ENCODE measurements at places on chromosomes 5 and 9. TPM values are rescaled to one million over a fixed set of nuclear protein-coding genes. Genes with fewer than 3 reads are reported as not detected.

TLX3 gene
- not detected for total RNA-seq

SLC12A7 gene
- 123 TPM for total RNA-seq

ADAMTS12 gene
- total RNA-seq = 1.2 TPM

SPAG8 gene
- total RNA-seq = not detected

MYORG gene
- 86.3 TPM for total RNA-seq

ENTR1 gene
- 50.1 TPM for total RNA-seq

IFNA21 gene
- not detected for total RNA-seq

SEMA6A gene
- 113 TPM for total RNA-seq

HTR4 gene
- 46.6 TPM for total RNA-seq

GPX8 gene
- 1.0 TPM for total RNA-seq

FGF10 gene
- total RNA-seq = 5.0 TPM

DNA sequence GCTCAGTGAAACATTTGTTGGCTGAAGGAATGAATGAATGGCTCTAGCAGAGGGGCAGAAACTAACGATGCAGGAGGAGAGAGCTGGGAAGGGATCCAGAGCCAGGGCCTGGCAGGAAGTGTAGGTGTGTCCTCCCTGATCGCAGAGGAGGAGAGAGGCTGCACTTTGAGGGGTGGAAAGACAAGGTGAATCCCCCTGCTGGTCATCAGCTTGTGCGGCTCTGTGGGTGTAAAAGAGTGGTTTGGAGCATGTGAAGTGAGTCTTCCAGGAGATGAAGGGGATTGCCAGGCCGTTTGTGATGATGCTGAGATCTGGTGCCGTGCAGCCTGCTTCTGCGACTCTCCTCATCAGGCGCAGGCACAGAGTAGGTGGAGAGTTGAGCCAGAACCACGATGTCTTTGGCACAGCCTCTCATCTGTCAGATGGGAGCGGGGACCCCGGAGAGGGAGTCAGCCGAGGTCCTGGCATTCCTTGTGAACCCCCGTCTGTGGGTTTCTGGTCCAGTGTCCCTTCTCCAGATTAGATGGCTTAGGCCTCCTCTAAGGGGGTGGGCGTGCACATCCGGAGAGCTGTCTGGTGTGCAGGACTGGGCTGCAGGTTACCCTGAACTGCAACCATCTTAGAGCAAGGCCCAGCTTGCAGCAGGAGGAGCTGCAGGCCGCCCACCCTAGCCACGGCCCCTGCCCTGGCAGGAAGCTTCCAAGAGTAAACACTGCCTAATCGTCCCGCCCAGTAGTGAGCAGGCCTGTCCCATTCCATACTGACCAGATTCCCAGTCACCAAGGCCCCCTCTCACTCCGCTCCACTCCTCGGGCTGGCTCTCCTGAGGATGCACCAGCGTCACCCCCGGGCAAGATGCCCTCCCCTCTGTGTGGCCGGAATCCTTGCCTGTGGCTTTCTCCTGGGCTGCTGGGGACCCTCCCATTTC is at the start of gene ADAMTS13:
TSS of gene ADAMTS13 (plus strand) at position 753 of the 928 bp plus-strand sequence. CDS start at position 830, 77 bp downstream.
- no peak for DNase-seq
- no peaks in the 10 kb centered on the region for H3K27me3 ChIP-seq
- H3K27ac ChIP-seq = no peak within 1 kb of the TSS
- H3K4me1 ChIP-seq = peaks cover 14% of the 10 kb centered on the region
- H3K4me3 ChIP-seq = no peak within 1 kb of the TSS

- no peaks in the 10 kb centered on the region for H3K36me3 ChIP-seq
- no peak overlapping the region for H3K4me3 ChIP-seq
- H3K27ac ChIP-seq = no peak overlapping the region
- no peaks in the 10 kb centered on the region for H3K27me3 ChIP-seq
- no peaks in the 10 kb centered on the region for H3K4me1 ChIP-seq
These were observed 287.9 kb downstream of the AGTPBP1 start for GRCh38 chr9:85453850-85454249.

DNA sequence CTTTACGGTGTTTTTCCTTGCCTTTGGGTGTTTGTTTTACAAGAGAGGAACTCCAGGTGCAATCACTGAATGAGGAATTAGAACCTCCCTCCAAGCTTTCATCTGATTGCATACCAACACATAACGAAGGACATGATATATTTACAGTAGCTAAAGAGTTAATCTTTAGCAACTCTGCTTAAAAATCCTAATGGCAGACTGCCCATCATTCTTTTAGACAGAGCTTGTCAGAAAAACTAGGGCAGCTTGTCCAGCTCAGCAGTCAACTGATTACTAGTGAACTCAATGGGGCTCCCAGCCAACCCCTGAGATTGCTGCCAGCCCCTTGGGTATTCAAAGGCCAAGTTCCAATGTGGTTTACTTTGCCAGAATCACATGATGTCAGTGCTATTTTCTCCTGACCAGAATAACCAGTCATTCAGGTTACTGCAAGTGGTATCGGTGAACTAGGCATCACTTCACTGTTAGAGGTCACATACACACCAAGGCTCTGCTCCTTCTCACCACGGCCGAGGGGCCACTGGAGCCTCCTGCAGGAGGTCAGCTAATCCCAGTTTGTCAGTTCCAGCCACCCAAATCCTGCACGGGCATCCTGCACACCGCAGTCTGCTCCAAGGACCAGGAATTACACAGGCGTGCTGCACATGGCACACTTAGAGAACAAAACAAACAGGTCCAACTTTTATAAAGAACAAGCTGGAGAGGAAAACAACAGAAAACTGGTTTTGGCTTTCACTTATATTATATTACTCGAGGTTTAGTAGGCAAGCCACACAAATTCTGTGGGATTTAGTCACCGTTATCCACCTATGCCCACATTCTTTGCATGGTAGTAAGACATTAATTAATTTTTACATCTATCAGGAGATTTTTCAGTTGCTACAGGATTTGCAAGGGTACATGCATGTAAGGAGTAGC is 62.5 kb downstream of the NFIB start:
- no peak overlapping the region for H3K4me3 ChIP-seq
- peak; percentile 66 for DNase-seq
- no peaks in the 10 kb centered on the region for H3K36me3 ChIP-seq
- H3K27ac ChIP-seq = peak overlapping the region; percentile 26
- H3K4me1 ChIP-seq = no peaks in the 10 kb centered on the region

GRCh38 chr9:8188723-8189407 is 389.3 kb upstream of the DMAC1 start:
- H3K4me3 ChIP-seq = no peak overlapping the region
- H3K4me1 ChIP-seq = no peaks in the 10 kb centered on the region
- no peak overlapping the region for H3K27ac ChIP-seq
- H3K27me3 ChIP-seq = no peaks in the 10 kb centered on the region

DNA sequence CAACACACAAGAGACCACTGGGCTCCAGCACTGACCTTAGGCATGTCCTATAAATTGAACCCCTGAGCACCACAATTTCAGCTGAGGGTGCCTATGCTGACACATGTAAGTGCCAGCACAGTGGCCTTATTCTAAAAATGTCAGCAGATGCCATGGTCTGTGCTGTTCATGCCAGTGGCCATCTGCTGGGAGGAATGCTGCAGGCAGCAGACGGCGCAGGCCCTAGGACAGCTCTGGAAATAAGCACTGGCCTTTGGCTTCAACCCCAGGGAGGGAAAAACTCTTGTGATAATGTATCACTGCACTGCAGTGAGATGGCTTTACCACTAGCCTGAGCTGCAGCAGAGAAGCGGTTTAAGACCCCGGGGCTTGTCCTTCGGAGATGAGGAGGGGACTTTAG is 98.5 kb downstream of the SYK start:
- H3K27ac ChIP-seq = no peak overlapping the region
- no peaks in the 10 kb centered on the region for H3K4me1 ChIP-seq
- no peak overlapping the region for H3K4me3 ChIP-seq
- H3K36me3 ChIP-seq = no peaks in the 10 kb centered on the region

GRCh38 chr5:54227109-54227508 is 83.3 kb downstream of the ARL15 start:
- H3K36me3 ChIP-seq = no peaks in the 10 kb centered on the region
- no peak for DNase-seq
- H3K4me1 ChIP-seq = no peaks in the 10 kb centered on the region
- H3K27ac ChIP-seq = no peak overlapping the region
- no peak overlapping the region for H3K4me3 ChIP-seq

DNA sequence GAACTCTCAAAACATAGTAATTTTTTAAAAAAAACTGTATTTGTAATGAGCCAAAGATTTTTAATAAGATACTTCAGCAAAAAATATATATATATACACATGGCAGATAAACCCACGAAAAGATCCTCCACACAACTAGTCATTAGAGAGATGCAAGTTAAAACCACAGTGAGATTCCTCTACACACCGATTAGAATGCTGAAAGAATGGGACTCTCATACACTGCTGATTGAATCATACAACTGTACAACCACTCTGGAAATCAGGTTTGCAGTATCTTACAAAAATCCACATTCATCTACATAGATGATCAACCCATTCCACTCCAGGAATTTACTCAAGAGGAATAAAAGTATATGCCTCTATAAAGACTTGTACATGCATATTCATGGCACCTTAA is 43.7 kb downstream of the RASEF start:
- H3K36me3 ChIP-seq = no peaks in the 10 kb centered on the region
- DNase-seq = no peak
- no peak overlapping the region for H3K4me3 ChIP-seq
- H3K27ac ChIP-seq = no peak overlapping the region
- no peaks in the 10 kb centered on the region for H3K27me3 ChIP-seq

- no peak overlapping the region for H3K27ac ChIP-seq
- DNase-seq = no peak
- H3K27me3 ChIP-seq = no peaks in the 10 kb centered on the region
These were observed 125.2 kb downstream of the RAPGEF6 start for GRCh38 chr5:131509801-131510200.

DNA sequence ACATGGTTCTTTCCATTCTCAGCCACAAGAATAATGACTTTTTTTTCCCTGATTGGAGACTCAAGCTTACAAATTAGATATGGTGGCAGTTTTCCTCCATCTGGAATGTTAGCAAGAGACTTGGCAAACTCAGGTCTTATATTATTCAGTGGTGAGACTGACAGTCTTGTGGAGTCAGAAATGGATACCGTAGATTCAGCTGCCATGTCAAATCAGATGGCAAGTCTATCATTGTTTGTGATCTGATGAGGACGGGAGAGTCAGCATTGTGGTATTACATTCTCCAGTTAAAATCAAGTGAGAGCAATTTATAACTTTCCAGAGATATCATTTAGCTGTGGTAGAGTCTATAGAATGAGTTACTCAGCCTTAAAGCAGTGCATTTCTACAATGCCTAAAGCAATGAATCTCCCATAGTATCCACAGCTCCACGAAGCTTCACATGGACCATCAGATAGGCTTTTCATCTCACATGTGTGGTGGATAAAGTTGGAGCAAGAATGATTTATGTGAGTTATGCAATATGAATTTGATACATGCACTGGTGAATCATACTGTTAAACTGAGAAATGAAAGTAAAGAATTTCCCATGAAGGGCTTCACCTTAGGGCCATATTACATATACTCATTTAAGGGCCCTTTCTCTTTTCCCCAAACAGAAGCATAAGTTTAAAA is 430.6 kb downstream of the ZNF608 start:
- no peak for DNase-seq
- no peaks in the 10 kb centered on the region for H3K4me1 ChIP-seq
- H3K27ac ChIP-seq = no peak overlapping the region
- no peak overlapping the region for H3K4me3 ChIP-seq

DNA sequence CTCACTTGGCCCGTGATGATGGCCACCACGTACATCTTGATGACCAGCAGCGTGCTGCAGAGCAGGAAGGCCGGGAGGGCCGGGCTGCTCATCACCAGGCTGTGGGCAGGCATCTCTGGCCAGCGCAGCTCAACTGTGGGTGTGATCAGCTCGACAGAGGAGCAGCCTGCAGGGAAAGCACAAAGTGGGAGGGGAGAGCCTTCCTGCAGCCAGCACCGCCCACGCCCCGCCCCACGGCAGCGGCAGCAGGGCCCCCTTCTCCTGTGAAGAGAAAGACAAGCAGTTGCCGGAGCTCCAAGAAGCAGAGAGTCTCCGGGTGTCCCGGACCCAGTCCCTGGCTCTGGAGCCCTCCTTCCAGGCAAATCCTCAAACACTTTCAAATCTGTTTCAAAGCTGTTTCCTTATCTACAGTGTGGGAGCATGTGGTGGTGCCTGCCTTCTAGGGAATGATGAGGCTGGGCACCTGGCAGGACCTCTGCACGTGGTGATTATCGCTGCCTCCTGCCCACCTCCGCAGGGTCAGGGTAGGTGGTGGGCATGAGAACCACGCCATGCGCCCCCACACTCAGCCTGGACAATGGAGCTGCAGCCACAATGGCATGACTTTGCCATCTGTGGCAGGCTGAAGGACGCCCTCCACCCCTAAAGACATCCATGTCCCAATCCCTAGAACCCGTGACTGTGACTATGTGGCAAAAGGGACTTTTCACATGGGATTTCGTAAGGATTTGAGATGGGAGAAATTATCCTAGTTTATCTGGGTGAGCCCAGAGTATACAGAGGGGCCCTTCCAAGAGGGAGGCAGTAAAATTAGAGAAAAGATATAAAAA is at the start of gene PTGES:
TSS of gene PTGES (minus strand) at position 143 of the 830 bp plus-strand sequence. CDS start at position 113, 30 bp downstream.
- H3K4me1 ChIP-seq = no peaks in the 10 kb centered on the region
- peak within 1 kb of the TSS; percentile 53 for H3K27ac ChIP-seq
- H3K4me3 ChIP-seq = peak within 1 kb of the TSS; percentile 43

- no peaks in the 10 kb centered on the region for H3K27me3 ChIP-seq
- no peak overlapping the region for H3K27ac ChIP-seq
- H3K4me1 ChIP-seq = no peaks in the 10 kb centered on the region
- no peak for DNase-seq
- no peaks in the 10 kb centered on the region for H3K36me3 ChIP-seq
- H3K4me3 ChIP-seq = no peak overlapping the region
These were observed 62.0 kb downstream of the TEX10 start for GRCh38 chr9:100290714-100291113.

- H3K27ac ChIP-seq = no peak overlapping the region
- DNase-seq = no peak
These were observed 36.2 kb downstream of the TNFSF15 start for GRCh38 chr9:114769624-114770023.

- H3K27me3 ChIP-seq = no peaks in the 10 kb centered on the region
- H3K4me1 ChIP-seq = no peaks in the 10 kb centered on the region
- no peak overlapping the region for H3K27ac ChIP-seq
- no peaks in the 10 kb centered on the region for H3K36me3 ChIP-seq
- H3K4me3 ChIP-seq = no peak overlapping the region
- DNase-seq = no peak
These were observed 471.3 kb downstream of the MTRR start for GRCh38 chr5:8340261-8340660.

DNA sequence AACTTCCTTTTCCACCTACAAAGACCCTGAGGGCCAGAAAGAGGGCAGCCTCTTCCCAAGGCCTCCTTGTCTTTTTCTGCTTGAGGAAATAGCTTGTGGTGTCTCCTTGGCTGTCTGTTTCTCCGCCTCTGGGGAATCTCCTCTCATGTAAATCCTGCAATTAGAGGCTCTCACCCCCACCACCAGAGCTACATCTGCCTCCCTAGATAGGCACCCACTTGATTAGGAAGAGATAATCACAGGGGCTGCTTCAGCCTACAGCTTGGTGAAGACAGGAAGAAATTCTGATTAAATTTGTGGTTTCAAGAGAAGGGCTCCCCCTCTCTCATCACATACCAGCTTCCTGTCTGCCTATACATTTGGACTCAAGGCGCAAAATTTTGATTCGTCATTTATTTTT is 75.6 kb downstream of the TLR4 start:
- H3K36me3 ChIP-seq = no peaks in the 10 kb centered on the region
- H3K27ac ChIP-seq = no peak overlapping the region
- H3K4me1 ChIP-seq = no peaks in the 10 kb centered on the region
- no peak for DNase-seq
- no peaks in the 10 kb centered on the region for H3K27me3 ChIP-seq

GRCh38 chr5:98581112-98581997 is 192.1 kb upstream of the RGMB start:
- no peaks in the 10 kb centered on the region for H3K27me3 ChIP-seq
- no peak for DNase-seq
- no peaks in the 10 kb centered on the region for H3K4me1 ChIP-seq
- H3K4me3 ChIP-seq = no peak overlapping the region

- H3K36me3 ChIP-seq = no peaks in the 10 kb centered on the region
- H3K27me3 ChIP-seq = no peaks in the 10 kb centered on the region
- no peak overlapping the region for H3K4me3 ChIP-seq
- peaks cover 8% of the 10 kb centered on the region for H3K4me1 ChIP-seq
- H3K27ac ChIP-seq = no peak overlapping the region
These were observed 62.3 kb upstream of the STXBP1 start for GRCh38 chr9:127549751-127550150.

Measured in Peyer's patch (tissue), 4 donors.